NCI-H1417 treated with DMSO at 0.1 percent for 48 hours (cell line): ENCODE measurements at places on chromosomes 1 and 21.

GRCh38 chr1:157363660-157364140 lies 188.6 kb downstream of the FCRL5 start:
- DNase-seq = no peak

DNA sequence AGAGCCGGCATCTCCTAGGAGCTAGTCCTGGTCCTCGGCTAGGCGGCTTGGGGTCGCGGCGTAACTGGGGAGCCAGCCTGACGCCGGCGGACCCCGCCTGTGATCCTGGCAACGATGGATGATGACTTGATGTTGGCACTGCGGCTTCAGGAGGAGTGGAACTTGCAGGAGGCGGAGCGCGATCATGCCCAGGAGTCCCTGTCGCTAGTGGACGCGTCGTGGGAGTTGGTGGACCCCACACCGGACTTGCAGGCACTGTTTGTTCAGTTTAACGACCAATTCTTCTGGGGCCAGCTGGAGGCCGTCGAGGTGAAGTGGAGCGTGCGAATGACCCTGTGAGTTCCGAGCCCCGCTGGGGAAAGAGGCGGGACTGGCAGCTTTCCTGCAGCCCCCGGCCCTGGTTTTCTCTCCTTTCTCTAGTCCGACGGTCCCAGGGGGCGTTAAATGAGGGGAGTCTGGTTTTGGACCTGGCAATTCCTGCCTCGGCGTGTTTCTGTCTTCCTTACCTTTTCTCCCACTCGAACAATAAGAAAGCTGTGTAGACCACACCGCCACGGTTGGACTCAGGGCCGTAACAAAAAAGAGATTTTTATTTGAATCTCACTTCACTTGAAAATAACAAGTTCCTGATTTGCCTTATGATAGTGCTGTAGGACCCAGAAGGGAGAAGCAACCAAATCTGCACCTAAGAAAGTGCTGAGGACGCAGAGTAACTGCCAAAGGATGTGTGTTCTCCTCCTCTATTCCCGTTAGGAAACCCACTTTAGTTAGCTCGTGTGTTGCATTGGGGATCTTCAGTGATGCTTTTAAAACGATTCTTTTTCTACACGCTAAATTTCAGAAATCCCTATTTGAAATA lies at the start of gene SPRTN:
SPRTN (plus strand) TSS at position 24 of the 859 bp plus-strand sequence; CDS start at position 115, 91 bp downstream.
- no peak for DNase-seq

DNA sequence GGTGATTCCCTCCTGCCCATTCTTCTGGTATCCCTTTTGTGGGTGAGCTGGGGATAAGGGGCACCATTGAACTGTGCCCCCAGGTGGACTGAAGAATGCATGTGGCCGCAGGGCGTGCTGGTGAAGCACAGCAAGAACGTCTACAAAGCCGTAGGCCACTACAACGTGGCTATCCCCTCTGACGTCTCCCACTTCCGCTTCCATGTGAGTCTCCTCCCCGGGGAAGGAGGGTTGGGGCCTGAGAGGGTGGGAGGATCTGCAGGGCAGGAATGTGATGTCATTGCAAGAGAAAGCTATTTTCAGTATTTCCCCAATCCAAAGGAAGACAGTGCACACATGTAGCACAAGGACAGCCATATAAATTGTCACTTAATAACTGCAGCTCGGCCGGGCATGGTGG lies 7.5 kb upstream of the KPNA6 start:
- DNase-seq = no peak

DNA sequence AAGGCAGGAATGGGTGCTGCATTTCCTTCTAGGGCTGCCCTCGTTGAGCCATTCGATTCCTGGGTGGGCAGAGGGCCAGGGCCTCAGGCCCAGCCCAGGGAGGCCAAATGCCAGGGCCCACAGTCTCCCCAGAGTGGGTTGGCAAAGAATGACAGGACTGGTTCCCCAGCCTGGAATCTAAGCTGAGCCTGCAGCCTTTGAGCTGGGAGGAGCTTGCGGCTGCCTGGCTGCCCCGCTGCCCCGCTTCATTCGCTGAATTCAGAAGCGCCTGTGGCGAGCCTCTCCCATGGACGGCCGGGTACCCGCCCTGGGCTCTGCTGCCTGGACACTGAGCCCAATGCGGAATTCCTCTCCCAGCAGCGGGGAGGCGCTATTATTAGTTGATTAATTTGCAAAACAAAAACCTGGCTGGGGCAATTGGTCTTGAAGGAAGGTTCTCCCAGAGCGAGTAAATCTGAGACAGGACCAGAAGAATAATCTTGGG lies 32.3 kb upstream of the TARDBP start:
- no peak for DNase-seq

DNA sequence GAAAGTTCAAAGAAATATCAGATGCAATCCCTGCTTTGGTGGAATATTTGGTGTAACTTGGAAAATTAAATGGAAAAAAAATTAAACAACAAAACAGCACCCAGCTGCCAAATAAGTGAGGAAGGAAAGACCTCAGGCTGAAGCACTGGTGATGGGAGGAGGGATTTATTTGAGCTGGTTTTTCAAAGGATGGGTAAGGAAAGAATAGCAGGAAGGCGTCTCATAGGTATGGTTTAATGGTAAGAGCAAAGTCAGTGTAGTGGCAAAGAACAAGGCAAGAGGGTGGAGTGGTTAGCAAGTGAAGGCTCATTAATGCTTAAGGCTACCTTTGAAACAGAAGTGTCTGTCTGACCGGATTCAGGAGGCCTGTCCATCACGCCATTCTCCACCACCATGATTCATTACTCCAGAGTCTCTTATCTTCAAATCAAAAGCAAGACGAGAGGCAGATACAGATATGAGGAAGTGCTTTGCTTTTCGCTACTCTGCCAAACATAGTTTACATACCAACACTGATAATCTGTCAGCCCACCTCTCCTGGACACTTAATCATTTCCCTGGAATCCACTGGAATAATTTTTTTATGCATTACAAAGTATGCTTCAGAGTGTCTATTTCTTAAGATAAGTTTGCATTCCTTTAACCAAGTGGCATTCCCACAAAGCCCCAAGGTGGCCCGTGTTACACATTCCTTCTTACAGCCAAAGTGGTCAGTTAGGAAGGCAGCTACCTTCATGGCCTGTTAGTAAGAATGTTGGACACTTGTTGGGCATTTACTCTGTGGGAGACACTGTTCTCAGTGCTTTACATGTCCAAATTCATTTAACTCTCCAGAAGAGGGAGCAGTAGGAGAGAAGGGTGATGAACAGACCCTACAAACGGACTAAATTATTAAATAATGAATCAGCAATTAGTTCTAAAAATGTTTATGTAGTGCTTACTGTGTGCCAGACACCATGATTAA lies 146.6 kb downstream of the ROR1 start:
- no peak for DNase-seq

DNA sequence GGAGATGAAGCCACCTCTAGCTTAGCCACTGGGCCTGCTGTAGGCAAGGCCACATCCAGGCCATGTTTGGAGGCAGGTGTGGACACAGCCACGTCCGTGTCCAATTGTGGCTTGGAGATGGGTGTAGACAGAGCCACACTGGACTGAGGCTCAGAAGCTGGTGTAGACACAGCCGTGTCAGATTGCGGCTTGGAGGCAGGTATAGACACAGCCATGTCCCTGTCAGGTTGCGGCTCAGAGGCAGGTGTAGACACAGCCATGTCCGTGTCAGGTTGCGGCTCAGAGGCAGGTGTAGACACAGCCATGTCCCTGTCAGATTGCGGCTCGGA lies 2.2 kb downstream of the PERM1 start:
- DNase-seq = no peak

- DNase-seq = no peak
Measured at GRCh38 chr1:22139817-22140216, 3.1 kb downstream of the WNT4 start.

GRCh38 chr1:20227704-20228103 lies 41.4 kb upstream of the PLA2G2C start:
- no peak for DNase-seq

DNA sequence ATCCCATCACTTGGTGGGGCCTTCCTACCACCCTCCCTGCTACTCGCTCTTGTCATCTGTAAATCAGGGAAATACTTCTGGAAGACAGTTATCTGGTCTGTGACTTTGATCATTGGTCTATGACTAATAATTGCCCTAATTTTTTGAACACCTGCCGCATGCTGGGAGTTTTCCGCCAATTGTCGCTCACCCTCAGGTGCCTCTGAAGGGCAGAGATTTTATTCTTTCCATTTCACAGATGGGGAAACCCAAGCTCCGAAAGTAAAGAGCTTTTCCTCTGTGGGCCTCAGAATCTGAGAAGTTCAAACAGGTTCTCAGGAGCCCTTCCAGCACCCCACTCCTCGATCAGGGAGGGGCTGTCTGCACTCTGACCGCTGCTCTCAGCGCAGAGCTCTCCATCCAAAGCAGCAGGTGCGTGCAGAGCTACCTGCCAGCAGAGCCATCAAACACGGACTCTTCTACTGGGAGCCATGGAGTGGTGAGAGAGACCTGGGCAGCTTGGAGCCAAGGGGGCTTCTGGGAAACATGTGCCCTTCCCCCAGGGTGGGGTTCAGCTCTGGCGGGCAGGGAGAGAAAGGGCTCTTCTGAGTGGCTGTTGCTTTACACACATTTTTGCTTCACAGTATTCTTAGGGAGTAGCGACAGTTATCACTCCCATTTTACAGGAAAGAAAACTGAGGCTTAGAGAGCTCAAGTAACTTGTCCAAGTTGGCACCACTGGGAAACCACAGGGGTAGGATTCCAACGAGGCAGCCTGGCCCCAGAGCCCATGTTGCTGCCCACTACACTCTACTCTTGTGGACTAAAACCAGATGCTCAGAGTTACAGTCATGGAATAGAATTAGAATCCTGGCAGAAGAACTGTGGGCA lies 5.8 kb upstream of the RUNX3 start:
- no peak for DNase-seq

GRCh38 chr21:38908537-38908936 lies 102.8 kb downstream of the ETS2 start:
- DNase-seq = no peak

DNA sequence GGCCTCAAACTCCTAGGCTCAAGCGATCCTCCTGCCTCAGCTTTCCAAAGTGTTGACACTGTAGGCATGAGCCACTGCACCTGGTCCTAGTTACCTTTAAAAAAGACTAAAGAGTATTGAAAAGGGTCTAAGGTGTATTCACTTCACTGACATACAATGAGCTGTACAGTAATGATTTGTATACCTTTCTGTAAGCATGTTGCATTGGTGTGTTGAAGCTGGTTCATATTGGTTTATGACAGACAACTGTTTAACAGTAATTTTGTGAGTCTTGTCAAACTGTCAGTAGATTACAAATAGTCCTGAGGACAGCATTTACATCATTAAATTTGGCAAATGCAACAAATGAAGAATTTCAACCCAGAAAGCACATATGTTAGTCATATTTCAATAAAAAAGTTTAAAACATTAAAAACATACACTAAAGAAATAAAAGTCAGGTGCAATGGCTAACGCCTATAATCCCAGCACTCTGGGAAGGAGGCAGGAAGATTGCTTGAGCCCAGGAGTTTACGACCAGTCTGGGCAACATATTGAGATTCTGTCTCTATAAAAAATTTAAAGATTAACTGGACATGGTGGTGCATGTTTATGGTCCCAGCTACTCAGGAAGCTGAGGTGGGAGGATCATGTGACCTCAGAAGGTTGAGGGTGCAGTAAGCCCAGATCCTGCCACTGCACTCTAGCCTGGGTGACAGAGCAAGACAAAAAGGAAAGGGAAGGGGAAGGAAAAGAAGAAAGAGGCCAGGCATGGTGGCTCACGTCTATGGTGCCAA lies 88.3 kb upstream of the HP1BP3 start:
- DNase-seq = no peak
